ENCODE measurements at places on chromosomes 3 and 15. TPM values are rescaled to one million over a fixed set of nuclear protein-coding genes. Genes with fewer than 3 reads are reported as not detected.

DNA sequence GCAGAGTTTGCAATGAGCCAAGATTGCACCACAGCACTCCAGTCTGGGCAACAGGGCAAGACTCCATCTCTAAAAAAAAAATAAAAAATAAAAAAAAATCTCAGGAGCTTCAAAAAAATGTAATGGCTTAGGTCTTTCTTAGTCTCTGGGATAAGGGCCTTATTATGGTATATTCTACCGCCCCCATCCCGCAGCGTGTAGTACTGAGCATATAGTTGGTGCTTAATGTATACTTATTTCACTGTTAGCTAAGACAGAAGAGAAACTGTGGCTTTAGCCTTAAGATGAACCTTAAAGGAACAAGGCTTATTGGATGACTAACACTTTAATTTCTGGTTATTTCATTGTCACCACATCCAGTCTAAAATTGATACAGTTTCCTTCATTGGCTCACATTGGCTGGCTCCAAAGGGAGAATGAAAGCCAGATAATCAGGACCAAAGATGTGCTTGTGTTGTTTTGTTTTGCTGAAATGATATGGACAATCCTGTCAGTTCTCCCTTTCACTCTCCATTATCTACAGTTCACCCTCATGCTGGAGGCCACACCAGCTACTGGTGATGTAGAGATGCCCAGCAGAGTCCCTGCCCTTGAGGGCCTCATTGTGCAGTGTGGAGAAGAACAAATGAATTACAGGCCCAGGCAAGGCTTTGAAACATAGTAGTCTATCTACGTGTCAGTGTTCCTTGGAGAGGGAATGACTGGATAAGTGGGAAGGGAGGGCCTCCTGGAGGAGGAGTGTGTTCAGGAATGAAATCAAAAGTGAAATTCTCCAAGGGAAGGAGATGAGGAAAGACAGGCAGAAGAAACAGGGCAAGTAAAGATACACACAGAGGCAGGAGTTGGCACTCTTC, 17.4 kb upstream of the RAF1 start:
- DNase-seq = no peak

RARB gene
- 5.0 TPM for total RNA-seq

DNA sequence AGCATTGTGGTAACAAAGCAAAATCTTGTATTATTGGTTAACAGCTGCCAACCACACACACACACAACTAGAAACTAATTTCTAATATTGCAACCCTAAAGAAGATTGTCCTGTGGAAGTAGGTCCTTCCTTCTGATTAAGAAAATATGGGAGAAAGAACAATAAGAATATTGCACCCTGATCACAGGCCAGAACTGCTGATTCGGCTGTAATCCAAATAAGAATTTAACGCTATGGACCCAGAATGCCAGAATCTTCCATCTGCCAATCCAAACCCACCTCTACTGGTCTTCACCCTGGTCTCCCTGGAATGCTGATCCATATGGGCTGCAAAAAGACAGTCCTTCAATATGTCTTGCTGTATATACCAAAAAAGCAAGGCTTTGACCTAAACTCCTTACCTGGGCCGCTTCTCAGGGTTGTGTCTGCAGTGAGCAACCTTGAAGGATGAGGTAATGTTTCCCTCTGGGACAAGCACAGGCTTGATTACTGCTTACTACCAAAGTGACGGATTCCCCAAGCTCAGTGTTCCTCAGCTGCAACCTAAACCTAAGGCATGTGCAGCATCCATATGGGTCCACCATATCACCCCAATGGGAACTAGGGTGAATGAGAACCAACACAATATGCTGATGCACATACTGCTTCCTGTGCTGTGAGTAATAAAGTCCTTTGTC, 8.0 kb downstream of the CCDC14 start:
- DNase-seq = no peak

AHSG gene
- not detected for total RNA-seq

DNA sequence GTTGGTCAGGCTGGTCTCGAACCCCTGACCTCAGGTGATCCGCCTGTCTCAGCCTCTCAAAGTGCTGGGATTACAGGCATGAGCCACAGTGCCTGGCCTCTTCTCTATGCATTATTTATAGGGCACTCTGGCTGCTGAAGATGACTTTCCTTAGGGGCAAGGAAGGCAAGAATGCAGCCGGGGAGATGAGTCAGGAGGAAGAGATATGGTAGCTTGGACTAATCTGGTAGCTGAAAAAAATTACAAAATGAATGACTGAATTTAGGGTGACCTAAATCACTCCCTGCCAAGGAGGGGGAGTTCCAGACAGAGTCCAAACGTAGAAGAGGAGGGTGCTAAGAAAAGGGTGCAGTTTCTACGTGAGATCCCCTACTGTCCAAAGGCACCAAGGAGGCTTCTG, 14.2 kb downstream of the RHCG start:
- DNase-seq = no peak

DNA sequence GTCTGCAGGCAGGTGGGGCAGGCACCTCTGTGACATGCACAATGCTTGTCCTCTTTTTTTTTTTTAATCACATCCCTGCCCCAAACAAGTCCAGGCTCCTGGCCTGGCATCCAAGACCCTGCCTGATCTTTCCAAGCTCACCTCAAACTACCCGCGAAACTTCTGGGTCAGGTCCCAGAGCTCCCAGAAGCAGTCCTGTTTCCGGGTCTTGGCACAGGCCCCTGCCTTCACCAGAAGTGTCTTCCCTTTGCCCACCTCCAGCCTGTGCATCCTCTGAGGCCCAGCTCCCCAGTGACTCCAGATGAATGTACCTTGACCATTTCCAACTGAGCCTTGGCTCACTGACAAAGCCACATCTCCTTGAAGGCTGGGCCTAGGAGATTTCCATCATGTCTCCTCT, 23.0 kb downstream of the PLA2G4E start:
- DNase-seq = no peak

- no peak for DNase-seq
Measured at GRCh38 chr3:17941766-17942165, 199.3 kb upstream of the TBC1D5 start.

DNA sequence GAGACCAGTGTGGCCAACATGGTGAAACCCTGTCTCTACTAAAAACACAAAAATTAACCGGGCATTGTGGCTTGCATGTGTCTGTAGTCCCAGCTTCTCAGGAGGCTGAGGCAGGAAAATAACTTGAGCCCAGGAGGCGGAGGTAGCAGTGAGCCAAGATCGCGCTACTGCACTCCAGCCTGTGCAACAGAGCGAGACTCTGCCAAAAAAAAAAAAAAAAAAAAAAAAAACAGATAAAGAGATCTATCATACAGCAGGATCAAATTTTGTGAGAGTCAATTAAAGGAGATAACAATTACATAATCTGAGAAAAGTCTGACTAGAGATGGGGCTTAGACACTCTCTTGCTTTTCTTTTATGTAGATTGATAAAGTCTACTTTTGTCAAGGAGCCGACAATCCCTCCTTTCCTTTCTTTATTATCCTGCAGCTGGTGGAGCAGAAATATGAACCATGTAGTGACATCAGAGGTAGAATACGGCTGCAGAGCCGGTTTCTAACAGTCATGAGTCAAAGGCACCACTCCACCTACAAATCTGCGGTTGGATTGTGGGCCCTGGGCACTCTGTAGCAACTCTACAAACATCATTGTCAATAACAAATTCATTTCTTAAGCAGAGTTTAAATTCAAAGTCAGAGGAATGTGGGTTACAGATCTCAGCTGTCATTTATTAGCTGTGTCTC, 9.0 kb downstream of the C2CD4A start:
- no peak for DNase-seq

REC114 gene
- total RNA-seq = not detected

DNA sequence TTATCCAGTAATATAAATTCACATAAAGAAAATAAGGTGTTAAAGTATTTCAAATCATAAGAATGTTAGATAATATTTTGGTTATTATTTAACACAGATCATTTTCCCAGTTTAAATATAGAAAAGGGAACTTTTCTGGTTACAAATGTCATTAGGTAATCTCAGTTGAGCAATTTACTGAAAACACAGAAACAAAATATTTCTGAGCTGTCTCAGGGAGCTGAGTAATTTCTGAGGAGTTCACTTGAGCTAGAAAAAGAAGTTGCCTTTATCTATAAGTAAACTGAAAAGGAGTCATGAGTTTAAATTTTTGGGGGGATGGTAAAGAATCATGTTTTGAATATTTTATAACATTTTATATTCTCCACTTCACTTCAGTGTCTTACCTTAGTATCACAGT, 855.4 kb upstream of the ARPP21 start:
- DNase-seq = no peak

DNA sequence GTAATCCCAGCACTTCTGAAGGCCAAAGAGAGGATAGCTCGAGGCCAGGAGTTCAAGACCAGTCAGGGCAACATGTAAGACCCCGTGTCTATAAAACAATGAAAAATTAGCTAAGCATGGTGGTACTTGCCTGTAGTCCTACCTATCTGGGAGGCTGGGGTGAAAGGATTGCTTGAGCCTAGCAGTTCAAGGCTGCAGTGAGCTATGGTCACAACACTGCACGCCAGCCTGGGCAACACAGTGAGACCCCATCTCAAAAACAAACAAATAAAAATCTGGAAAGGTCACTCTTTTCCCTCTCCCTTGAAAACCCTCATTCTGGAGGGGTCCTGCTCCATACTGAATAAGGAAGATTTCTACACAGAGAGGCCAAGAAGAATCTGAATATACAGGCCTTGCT, 43.5 kb upstream of the ZNF280D start:
- no peak for DNase-seq

DNA sequence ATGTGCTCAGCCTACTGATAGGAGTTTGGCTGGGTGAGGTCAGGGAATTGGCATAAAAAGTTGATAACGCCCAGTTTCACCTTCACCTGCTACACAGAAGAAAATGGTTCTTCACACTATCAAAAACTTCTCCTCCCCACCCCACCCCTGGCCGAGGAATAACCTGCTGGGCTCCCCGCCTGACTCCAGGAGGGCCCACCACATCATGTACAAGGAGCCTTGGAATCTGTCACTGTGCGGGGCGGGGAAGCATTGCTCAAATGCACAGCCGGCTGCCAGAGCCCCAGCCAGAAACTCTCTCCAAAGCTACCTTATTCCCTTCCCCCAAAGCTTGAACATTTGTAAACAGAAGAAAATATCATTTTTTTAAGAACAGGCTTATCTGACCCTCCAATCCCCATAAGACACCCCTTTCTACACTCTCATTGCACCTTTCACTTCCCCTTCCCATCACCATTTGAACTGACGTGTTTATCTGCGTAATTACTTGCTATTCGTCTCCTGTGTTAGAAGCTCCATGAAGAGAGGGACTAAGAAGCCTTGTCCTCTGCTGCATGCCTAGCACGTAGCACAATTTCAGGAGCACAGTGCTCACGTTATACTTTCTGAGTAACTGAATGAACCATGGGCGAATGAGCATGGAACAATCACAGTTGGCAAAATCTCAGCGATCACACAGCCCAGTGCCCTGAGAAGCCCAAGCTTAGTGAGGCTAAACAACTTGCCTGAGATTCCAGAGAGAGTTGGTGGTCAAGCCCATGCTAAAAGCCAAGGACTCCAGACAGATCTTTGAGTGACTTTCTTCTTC, 82.9 kb downstream of the HES1 start:
- DNase-seq = no peak

UROC1 gene
- total RNA-seq = not detected

Measured in osteocyte (in vitro differentiated cells).